A549 treated with dexamethasone at 1 μM for 4 hours (cell line): ENCODE measurements at places on chromosomes 2 and 18. TPM values are rescaled to one million over a fixed set of nuclear protein-coding genes. Genes with fewer than 3 reads are reported as not detected.

The REEP1 gene
- 0.89 to 1.6 TPM (median 1.2 TPM) in 5 replicates for total RNA-seq

The TMEM169 gene
- total RNA-seq = 0.33 to 0.58 TPM (median 0.43 TPM) in 5 replicates

The SCN9A gene
- total RNA-seq = 2.2 to 5.0 TPM (median 4.3 TPM) in 5 replicates

The GALR1 gene
- not detected in 5 replicates for total RNA-seq

The OSBPL1A gene
- total RNA-seq = 14.4 to 20.8 TPM (median 17.9 TPM) in 5 replicates

The GATA6 gene
- 0.86 to 1.8 TPM (median 1.5 TPM) in 5 replicates for total RNA-seq

The GREB1 gene
- 2.5 to 3.9 TPM (median 3.3 TPM) in 5 replicates for total RNA-seq

The PDE11A gene
- total RNA-seq = 0.21 to 0.52 TPM (median 0.42 TPM) in 5 replicates

The KIF1A gene
- 0.66 to 0.84 TPM (median 0.73 TPM) in 5 replicates for total RNA-seq

The MOGAT1 gene
- total RNA-seq = not detected in 5 replicates

The GAD1 gene
- total RNA-seq = 0.13 to 0.47 TPM (median 0.32 TPM) in 5 replicates

The CLEC4F gene
- total RNA-seq = not detected in 5 replicates

The RAD51AP2 gene
- not detected in 5 replicates for total RNA-seq

The FAM117B gene
- total RNA-seq = 1.7 to 2.6 TPM (median 2.2 TPM) in 5 replicates

The ACVR1C gene
- 0.01 to 0.05 TPM (median 0.05 TPM) in 3 of 5 replicates, not detected in the others for total RNA-seq

The POTEJ gene
- total RNA-seq = not detected in 5 replicates

The NPAS2 gene
- total RNA-seq = 48.6 to 106 TPM (median 94.3 TPM) in 5 replicates

The RGPD4 gene
- total RNA-seq = 0.02 to 0.07 TPM (median 0.04 TPM) in 5 replicates

The RBM44 gene
- total RNA-seq = 0.09 to 0.24 TPM (median 0.19 TPM) in 5 replicates

The RFTN2 gene
- 0.01 to 0.08 TPM in 2 of 5 replicates, not detected in the others for total RNA-seq

The ZEB2 gene
- 6.1 to 11.3 TPM (median 9.8 TPM) in 5 replicates for total RNA-seq

The NT5C1B gene
- total RNA-seq = not detected in 5 replicates

The RFX8 gene
- not detected in 5 replicates for total RNA-seq

The ATOH8 gene
- 14.5 to 19.7 TPM (median 17.9 TPM) in 5 replicates for total RNA-seq

The DAW1 gene
- 2.3 to 3.0 TPM (median 2.4 TPM) in 5 replicates for total RNA-seq

The CYBRD1 gene
- 26.2 to 35.1 TPM (median 33.0 TPM) in 5 replicates for total RNA-seq

The M1AP gene
- total RNA-seq = not detected in 5 replicates

The L3MBTL4 gene
- 0.06 TPM in 1 of 5 replicates, not detected in the others for total RNA-seq

The B4GALT6 gene
- 5.3 to 8.0 TPM (median 7.1 TPM) in 5 replicates for total RNA-seq

The POTEE gene
- 0.03 to 0.09 TPM (median 0.07 TPM) in 5 replicates for total RNA-seq

The GORASP2 gene
- 102 to 113 TPM (median 104 TPM) in 5 replicates for total RNA-seq

The CD226 gene
- total RNA-seq = 0.07 to 0.21 TPM (median 0.17 TPM) in 5 replicates

The PLEK gene
- total RNA-seq = not detected in 5 replicates

The IL1B gene
- total RNA-seq = 0.11 to 0.27 TPM (median 0.16 TPM) in 4 of 5 replicates, not detected in the other

The FAM110C gene
- 0.15 to 0.49 TPM (median 0.34 TPM) in 5 replicates for total RNA-seq

The FIGN gene
- total RNA-seq = 1.3 to 3.0 TPM (median 2.7 TPM) in 5 replicates

The ARL4C gene
- 32.1 to 41.4 TPM (median 37.7 TPM) in 5 replicates for total RNA-seq

The SLC4A5 gene
- 0.15 to 0.34 TPM (median 0.28 TPM) in 5 replicates for total RNA-seq

The HOXD9 gene
- total RNA-seq = 0.82 to 1.4 TPM (median 0.93 TPM) in 5 replicates

The VAPA gene
- 163 to 182 TPM (median 172 TPM) in 5 replicates for total RNA-seq

The EFR3B gene
- 7.9 to 11.1 TPM (median 10.0 TPM) in 5 replicates for total RNA-seq

The NR4A2 gene
- total RNA-seq = 1.6 to 2.9 TPM (median 2.1 TPM) in 5 replicates
